CD4-positive, alpha-beta T cell (primary cell): ENCODE measurements at places on chromosomes 2 and 18. TPM values are rescaled to one million over a fixed set of nuclear protein-coding genes. Genes with fewer than 3 reads are reported as not detected.

FASTKD1 gene
- total RNA-seq, result 6.3 TPM

KCNS3 gene
- total RNA-seq, result not detected

MERTK gene
- total RNA-seq, result 0.19 TPM

SPC25 gene
- 0.17 TPM for total RNA-seq

PLCL1 gene
- 27.0 TPM for total RNA-seq

MARCHF4 gene
- not detected for total RNA-seq
